Hypothalamus (tissue), 51 donors: ENCODE measurements at places on chromosomes 1 and 21.

DNA sequence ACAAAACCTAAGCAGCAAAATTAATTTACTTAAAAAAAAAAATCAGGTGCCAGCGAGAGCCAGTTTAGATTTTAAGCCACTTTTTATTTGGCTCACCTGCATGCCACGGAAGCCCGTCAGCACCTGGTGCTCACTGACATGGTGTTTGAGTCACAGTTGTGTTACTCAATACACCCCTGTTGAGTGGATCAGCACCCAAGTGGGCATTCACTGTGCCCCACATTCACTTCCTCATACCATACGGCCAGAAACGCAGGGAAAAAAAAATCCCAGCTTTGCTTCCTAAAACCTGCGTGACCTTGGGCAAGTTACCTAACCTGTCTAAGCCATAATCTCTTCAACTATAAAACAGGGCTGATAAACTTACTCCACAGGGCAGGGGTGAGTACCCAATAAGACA, 42.8 kb upstream of the SIM2 start:
- DNase-seq: no peak

- DNase-seq: no peak
Observed at GRCh38 chr1:37085393-37085792, 51.1 kb upstream of the GRIK3 start.

- no peak for DNase-seq
Observed at GRCh38 chr1:100767176-100767890, 47.8 kb downstream of the VCAM1 start.

DNA sequence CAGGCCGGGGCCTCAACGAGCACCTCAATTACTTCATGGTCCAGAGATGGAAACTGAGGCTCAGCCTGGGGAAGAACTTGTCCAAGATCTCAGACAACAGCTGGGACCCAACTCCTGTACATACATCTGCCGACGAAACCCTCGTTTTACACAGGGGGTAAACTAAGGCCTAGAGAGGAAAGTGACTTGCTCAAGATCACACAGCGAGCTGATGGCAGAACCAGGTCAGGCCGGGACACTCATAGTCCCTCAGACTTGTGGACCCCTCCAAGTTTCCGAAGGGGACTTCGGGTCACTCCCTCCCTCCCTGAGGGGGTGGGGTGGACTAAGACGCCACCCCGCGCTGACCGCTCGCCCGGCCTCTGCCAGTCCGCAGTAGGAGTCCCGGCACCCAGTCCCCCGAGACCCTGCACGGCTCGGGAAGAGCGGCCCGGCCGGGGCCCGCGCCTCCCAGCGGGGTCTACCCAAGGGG, 430 bp downstream of the WASF2 start:
- DNase-seq: peak; percentile 49

DNA sequence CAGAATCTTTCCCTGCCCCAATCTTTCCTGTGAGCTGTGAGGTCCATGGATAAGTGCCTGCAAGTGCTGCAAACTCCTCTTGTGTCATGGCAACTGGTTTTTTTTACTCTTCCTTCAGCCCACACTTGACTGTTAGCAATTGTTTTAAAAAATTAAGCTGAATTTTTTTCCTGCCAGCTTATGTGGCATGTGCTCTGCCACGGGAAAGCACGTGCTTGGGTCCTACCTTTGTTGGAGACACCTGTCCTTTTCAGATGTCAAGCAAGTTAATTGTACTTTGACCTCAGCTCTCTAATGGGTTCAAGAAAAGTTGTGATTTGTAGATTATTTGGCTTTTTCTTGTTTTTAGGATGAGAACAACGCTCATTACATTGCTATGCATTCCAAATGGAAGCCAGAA, 398.5 kb downstream of the NUF2 start:
- no peak for DNase-seq

- no peak for DNase-seq
Observed at GRCh38 chr1:107415241-107415640, 274.4 kb downstream of the NTNG1 start.

DNA sequence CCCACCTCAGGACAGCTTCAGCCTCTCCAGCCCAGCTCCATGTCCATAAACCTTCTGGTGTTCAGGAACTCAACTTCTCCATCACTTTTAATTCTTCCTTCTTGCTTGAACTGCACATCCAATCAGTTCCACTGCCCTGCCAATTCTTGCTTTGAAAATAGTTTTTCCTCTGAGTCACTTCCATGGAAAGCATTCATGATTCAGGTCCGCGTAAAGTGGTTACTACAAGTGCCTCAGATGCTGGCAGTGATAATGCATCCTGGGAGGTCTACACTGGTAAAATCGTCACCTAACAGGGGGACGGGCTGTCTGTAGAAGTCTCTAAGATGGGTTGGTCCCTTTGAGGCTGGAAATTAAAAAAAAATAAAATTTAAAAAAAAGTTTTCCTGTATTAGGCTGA, 25.9 kb upstream of the RCAN1 start:
- no peak for DNase-seq

GRCh38 chr1:36653850-36654249, 171.1 kb upstream of the CSF3R start:
- DNase-seq: peak; percentile 47

DNA sequence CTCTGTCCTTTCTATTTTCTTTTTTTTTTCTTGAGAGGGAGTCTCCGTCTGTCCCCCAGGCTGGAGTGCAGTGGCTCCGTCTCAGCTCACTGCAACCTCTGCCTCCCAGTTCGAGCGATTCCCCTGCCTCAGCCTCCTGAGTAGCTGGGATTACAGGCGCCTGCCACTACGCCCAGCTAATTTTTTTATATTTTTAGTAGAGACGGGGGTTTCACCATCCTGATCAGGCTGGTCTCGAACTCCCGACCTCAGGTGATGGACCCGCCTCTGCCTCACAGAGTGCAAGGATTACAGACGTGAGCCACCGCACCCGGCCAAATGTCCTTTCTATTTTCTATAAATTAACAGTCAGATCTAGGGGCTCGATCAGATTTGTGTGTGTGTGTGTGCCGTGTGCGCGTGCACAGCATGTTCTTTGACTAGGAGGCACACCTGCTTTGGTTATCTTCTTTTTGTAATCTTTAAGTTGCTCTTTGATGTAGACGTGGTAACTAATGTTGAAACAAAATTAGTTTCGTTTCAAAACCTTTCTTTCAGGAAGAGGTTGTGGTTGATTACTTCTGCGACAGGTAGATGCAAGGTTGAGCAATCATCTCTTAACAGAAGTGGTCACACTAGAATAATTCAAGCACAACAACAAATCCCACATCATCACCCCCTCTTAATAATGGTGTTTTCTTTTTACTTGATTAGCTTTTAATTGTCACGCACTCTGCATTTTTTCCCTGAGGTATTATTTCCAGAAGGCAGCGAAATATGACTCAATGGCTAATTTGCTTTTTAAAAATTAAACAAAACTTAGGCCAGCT, 779 bp upstream of the DEGS1 start:
- no peak for DNase-seq

GRCh38 chr1:65467536-65467935, 47.1 kb downstream of the LEPR start:
- no peak for DNase-seq

- no peak for DNase-seq
Observed at GRCh38 chr1:23389837-23390321, 20.2 kb upstream of the ZNF436 start.

GRCh38 chr1:169298441-169298840, 69.2 kb downstream of the NME7 start:
- no peak for DNase-seq

- DNase-seq: no peak
Observed at GRCh38 chr1:236018885-236019453, 45.9 kb downstream of the NID1 start.

DNA sequence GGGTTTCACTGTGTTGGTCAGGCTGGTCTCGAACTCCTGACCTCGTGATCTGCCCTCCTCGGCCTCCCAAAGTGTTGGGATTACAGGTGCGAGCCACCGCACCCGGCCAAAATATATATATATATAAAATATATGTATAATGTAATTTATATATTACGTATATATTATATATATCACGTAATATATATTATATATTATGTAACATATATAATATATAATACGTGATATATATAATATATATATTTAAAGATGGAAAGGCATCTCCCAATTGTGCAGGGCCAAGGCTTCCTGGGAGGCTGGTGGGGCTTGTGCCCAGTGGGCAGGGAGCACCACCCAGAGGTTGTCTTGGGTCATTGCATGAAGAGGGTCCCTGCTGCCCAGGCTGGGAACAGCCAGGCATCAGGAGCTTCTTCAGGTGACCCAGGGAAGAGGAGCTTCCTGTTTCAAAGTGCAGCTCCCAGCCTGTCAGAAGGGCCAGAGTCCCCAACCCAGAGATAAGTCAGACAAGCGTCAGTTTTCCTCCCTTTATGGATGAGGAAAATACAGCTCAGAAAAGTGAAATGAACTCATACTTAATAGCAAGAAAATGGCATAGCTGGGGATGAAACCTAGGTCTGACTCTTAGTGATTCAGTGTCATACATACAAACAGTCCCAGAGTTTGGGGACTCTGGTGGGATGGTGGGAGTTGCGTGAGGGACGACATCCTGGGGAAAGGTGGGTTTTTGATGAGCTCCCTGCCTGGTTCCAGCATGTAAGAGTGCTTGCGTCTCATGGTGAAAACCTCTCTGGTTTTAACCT, 12.0 kb downstream of the UBE2Q1 start:
- peak; percentile 7 for DNase-seq

GRCh38 chr1:204288021-204288588, 71.6 kb downstream of the PLEKHA6 start:
- DNase-seq: no peak

DNA sequence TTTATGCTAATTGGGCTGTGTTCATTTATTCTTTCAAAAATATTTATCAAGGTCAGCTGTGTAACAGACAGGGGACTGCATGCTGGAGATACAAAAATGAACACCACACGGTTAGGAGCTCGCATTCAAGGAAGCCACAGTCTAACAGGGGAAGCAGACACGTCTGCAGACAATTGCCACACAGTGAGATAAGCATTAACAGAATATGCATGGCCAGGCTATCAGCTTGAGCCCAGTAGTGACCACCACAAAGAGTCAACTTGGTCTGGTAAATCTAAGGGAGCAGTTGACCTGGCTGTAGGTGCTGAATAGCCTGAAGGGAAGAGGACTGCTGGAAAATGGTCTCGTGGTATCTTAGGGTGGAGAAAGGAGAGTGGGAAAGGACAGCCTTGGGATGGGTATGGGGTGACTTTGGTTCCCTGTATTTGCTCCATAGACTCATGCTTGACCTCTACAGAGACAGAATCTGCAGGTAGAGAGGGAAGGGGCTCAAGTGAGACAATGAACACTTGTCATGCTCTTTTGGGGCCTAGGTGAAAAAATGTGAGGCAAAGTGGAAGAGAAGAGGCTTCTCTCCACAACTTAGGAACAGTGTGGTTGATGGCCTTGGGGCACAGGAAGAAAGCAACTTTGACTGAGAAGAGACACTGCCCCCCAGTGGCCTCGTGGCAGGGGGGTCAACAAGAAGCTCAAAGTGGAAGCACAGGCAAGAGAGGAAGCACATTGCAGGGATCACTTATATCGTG, 7.6 kb upstream of the NPL start:
- peak; percentile 12 for DNase-seq

DNA sequence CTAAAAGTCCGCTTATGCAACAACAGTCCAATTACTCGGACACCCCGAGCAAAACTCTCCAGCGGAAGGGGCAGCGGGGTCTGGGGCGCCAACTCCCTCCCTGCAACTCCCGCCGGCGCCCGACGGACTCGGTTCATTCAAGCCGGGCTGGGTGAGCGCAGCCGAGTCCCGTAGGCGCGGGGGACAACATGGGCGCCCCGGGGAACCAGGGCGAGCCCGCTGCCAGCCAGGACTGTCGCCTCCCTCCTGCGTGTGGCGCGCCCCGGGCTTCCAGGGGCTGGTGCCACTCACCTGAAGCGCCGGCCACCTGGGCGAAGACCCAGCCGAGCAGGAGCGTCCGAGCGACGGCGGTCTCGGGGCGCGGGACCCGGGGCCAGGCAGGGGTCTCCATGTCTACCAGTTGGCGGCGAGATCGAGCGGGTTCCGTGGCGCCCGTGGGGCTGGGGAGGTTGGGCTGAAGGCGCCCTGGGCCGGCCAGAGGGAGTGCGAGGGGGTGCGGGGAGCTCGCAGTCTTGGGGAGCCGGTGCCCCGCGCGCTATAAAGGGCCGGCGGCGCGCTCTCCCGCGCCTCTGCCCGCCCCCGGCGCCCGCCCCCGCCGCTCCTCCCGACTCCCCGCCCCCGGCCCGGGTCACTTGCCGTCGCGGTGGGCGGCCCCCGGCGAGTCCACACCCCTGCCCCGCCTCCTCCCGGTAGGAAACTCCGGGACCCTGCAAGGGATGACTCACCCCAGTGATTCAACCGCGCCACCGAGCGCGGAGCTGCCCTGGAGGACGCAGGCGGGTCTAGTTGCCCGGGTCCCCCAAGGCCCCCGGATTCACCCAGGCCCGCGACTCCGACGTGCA, at the start of gene F3:
F3 (minus strand) TSS at position 514 of the 842 bp plus-strand sequence; CDS start at position 391, 123 bp downstream.
- DNase-seq: peak; percentile 76

DNA sequence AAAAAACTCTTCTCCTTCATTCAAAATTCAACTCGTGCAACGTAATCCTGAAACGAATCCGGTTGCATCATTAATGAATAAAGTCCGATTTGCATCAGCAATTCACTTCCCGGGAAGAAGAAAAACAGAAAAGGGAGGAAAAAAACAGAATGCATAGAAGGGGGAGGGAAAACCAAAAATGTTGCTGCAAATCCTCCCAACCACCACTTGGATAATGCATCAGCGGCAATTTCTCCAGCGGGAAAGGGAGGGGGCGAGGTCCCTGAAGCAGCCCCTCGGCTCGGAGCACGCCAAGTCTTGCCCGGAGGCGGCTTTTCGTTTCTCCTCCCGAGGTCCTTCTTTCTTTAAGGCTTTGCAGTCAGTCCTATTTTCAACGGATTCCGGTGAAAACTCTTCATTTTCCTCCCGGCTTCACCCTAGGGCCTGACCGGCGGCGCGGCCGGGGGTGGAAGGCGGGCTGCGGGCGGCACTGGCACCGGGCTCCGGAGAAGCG, 723 bp downstream of the CDC42BPA start:
- peak; percentile 70 for DNase-seq

DNA sequence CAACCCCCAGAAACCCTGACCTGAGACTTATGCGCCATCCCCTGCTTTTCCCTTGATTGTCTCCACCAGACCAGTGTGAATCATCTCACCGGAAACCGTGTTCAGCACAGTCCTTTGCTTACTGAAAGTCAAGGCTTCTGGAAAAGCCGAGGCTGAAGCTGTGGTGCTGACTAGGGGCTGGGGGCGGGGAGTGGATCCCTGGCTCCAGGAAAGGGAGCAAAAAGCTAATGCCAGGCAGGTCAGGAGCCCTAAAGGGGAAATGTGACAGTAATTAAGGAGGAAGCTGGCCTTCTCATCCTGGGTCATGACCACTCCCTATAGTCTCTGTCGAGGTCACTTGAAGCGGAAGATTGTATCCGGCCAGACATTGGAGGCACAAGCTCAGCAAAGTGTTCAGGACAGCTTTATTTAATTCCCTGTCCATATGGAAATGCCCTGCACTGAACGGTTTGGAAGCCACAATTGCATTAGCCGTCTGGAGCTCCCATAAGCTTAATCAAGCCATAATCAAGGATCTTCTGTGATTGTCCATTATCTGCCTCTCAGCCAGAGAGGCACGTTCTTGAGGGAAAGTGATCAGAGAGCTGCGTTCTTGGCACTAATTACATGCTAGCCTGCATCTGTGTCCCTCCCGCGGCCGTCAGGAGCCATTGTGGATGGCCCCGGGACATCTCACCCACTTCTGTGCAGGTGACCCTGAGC, 403.6 kb downstream of the RRAGC start:
- DNase-seq: no peak

GRCh38 chr21:38490411-38491020, 7.8 kb downstream of the ERG start:
- DNase-seq: no peak
